ENCODE measurements at places on chromosomes 1 and 21. TPM values are rescaled to one million over a fixed set of nuclear protein-coding genes. Genes with fewer than 3 reads are reported as not detected.
A peak's percentile ranks its signal among the peaks of the same experiment; 100 is the strongest.

GRCh38 chr1:221696718-221697461 lies 45.0 kb downstream of the DUSP10 start:
- H3K4me3 ChIP-seq, result no peak overlapping the region
- H3K4me1 ChIP-seq, result no peaks in the 10 kb centered on the region
- H3K27ac ChIP-seq, result no peak overlapping the region

- H3K27ac ChIP-seq, result no peak overlapping the region
- H3K4me3 ChIP-seq, result no peak overlapping the region
Observed at GRCh38 chr1:164619006-164619784, 60.2 kb downstream of the PBX1 start.

- peak overlapping the region; percentile 74 for H3K4me3 ChIP-seq
- H3K36me3 ChIP-seq, result peaks cover 3% of the 10 kb centered on the region
- H3K27me3 ChIP-seq, result no peaks in the 10 kb centered on the region
- no peak for DNase-seq
- H3K4me1 ChIP-seq, result peaks cover 74% of the 10 kb centered on the region
Observed at GRCh38 chr1:154940651-154941194, 4.2 kb upstream of the PMVK start.

- DNase-seq, result no peak
- H3K27me3 ChIP-seq, result no peaks in the 10 kb centered on the region
- no peaks in the 10 kb centered on the region for H3K36me3 ChIP-seq
- H3K4me3 ChIP-seq, result no peak overlapping the region
- no peak overlapping the region for H3K27ac ChIP-seq
- H3K4me1 ChIP-seq, result no peaks in the 10 kb centered on the region
Observed at GRCh38 chr1:150127868-150128267, 21.8 kb upstream of the PLEKHO1 start.

- DNase-seq, result no peak
- H3K27me3 ChIP-seq, result no peaks in the 10 kb centered on the region
- no peak overlapping the region for H3K4me3 ChIP-seq
- H3K27ac ChIP-seq, result no peak overlapping the region
Observed at GRCh38 chr1:44238660-44239059, 25.4 kb downstream of the DMAP1 start.

- no peaks in the 10 kb centered on the region for H3K36me3 ChIP-seq
- H3K27ac ChIP-seq, result no peak overlapping the region
- no peaks in the 10 kb centered on the region for H3K27me3 ChIP-seq
- H3K4me1 ChIP-seq, result peaks cover 41% of the 10 kb centered on the region
- no peak overlapping the region for H3K4me3 ChIP-seq
Observed at GRCh38 chr1:200150721-200151120, 123.2 kb downstream of the NR5A2 start.

GRCh38 chr1:203929741-203930309 lies 68.4 kb downstream of the SNRPE start:
- no peak overlapping the region for H3K4me3 ChIP-seq
- H3K4me1 ChIP-seq, result no peaks in the 10 kb centered on the region
- no peaks in the 10 kb centered on the region for H3K36me3 ChIP-seq
- H3K27me3 ChIP-seq, result no peaks in the 10 kb centered on the region
- H3K27ac ChIP-seq, result no peak overlapping the region

DNA sequence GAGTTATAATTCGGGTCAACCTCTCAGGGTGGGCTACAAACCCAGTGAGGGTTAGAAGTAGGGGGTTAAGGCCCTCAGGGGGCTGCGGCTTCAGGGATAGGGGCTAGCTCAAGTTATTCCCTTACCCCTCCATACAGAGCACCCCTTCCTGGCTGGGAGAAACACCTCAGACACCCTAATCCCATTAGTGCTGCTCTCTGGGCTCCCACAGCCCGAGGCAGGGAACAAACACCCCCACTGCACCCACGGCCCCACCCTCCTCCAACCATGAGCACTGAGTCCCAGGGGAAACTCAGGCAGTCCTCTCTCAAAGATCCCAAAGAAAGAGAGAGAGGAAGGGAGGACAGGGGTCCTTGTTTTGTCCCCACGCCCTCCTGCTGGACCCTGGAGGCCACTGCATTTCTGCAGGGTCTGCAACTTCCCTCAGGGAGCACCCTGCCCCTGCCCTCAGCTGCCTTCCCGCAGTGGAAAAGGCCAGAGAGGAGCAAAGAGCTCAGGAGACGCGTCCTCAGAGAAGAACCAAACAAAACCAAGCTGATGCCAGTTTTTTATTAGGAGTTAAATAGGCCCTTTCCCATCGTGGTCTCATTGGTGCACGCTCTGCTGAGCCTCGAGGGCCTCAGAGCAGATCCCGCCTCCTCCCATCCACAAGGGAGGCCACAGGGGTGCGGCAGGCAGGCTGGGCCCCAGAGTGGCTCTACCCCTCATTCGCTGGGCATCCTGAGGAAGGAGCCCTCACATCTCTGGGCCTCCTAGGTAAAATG lies 1.4 kb upstream of the S100A4 start:
- no peaks in the 10 kb centered on the region for H3K36me3 ChIP-seq
- DNase-seq, result no peak
- peaks cover 15% of the 10 kb centered on the region for H3K4me1 ChIP-seq

The DONSON gene
- 25.7 TPM for polyA plus RNA-seq

All from GM12878 (cell line).